NCI-H2107 (cell line): ENCODE measurements at places on chromosomes 5 and 9.

DNA sequence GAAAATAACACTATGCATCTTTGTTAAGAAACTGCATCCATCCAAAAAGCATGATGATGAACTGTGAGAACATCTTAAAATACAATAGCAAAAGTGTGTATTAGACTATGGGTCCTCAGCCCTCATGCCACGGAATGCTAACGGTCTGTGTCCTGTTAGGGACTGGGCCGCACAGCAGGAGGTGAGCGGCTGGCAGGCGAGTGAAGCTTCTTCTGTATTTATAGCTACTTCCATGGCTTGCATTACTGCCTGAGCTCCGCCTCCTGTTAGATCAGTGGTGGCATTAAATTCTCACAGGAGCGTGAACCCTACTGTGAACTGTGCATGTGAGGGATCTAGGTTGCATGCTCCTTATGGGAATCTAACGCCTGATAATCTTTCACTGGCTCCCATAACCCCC lies 129.8 kb downstream of the NXNL2 start:
- DNase-seq, result no peak

DNA sequence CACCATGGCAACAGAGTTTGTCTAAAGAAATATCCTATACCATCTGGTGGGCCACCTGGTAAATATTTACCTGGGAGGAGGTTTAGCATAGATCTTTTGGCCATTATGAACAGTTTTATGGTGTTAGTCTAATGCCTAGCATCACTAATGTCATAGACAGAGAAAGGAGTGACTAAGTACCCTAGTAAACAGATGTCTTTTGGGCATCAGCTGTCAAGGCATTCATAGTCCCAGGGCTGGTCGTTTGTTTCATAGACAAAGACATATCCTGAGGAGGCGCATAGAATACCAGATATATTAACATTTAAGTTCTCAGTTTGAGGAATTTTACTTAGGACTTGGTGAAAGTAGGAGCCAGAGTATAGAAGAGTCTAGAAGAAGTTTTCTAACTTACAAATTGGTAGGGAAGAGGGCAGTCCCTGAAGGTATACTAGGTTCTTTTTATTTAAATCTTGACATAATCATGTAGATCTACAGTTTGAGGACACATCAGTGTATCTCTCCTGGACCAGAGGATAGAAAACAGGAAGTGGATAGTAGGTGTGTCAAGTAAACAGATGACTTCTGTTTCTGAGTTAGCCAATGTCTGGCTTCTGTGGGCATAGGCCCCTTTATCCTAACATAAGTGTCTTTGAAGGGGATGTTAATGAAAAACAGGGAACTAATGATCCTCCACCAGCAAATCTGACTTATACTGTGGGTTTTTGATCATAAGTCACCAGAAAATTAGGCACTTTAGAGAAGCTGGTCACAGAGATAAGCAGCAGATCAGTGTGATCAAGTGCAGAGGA lies 105.0 kb upstream of the PRSS3 start:
- no peak for DNase-seq

- DNase-seq, result no peak
These were observed 38.1 kb downstream of the BASP1 start for GRCh38 chr5:17255471-17256021.

DNA sequence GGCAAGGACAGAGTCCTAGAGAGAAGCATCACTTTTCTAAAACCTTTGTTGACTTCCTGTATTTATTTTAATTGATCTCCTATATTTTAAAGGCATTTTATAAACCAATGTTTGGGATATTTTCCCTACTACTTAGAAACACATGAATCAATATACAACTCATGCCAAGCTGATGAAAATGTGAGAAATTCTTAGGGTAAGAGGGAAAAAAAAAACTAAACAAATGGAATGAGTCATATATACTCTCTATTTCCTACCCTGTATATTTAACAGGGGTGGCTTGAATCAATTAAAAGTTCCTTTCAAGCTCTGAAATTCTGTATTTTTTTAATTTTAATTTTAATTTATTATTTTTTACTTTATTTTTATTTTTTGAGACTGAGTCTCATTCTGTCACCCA lies 19.6 kb downstream of the BAAT start:
- no peak for DNase-seq

GRCh38 chr9:14616188-14616982 lies 76.8 kb downstream of the ZDHHC21 start:
- DNase-seq, result no peak

- no peak for DNase-seq
These were observed 1.5 kb downstream of the LCN10 start for GRCh38 chr9:136740971-136741882.

DNA sequence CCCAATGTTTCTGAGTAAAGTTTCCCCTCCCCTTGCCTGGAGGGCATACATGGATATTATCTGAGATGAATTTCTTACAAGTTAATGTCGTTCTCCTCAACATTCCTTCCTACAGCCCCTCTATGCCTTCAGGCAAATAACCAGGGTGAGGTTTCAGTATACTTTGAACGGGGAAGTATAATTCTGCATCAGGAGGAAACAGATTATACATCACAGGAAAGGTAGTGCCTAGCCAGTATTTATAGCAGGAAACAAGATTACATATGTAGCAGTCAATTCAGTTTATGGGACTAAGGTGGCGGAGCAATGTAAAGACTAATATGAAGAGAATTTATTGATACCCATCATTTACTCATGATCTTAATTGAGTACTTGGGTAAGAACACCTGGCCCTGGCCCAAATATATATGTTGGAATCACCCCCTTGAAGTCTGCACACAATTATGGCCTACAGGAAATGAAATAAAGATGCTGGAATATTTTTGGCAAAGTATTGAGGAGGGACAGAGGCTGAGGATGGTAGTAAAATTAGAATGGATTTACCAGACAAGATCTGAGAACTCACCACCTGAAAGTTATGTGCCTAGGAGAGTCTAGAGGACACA lies 661.1 kb downstream of the PTPRD start:
- no peak for DNase-seq

- no peak for DNase-seq
These were observed 4.1 kb downstream of the PTCD2 start for GRCh38 chr5:72324189-72324825.

DNA sequence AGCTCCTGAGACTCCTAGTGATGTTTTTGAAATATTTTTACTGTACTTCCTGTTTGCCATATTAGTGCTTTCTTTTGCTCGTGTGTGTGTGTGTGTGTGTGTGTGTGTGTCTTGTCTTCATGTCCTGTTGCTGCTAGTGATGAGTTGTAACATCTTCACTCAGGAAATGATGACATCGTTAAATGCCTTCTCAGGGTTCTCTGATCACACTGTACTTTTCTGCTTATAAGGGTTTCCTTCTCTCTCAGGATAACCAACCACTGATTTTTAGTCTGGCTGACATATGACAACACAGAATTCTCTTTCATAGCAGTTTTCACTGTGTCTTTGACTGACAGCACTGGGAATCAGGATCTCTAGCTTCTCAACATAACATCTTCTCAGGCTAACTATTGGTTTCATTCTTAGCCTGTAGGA lies 16.1 kb downstream of the SV2C start:
- DNase-seq, result no peak

GRCh38 chr9:79237861-79238260 lies 333.9 kb upstream of the TLE4 start:
- DNase-seq, result no peak

DNA sequence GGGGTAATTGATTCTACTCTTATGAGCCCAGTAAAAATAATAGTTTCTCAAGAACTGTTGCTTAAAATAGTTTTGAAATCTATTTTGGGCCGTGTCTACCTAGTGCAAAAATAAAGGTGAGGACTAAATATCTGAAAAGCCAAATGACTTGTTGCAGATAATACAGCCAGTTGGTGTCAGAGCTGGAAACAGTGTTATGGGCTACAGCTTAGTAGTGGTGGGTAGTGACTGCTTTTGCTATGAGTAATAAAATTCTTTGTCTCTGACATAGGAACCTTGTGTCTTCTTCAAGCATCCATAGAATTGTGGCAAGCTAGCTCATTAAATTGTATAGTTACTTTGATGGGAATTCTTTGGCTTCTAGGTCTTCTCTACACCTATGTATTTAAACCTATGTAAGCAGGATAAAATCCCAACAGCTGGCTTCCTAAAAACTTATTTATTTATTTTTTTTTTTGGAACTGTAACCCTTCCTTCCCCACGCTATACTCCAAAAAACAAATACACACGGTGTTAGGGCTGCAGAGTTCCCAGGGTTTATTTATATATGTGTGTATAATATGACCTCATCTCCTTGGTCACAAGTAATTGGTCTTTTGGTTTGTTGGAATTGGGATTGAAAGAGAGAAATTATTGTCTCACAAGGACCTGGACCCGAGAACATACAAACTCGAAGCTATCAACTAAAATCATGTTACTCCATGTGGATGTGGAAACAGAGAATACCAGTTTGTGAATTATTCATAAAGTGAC lies 138.0 kb downstream of the NUDT12 start:
- DNase-seq, result no peak

- DNase-seq, result no peak
These were observed 37.4 kb upstream of the SLC44A1 start for GRCh38 chr9:105206821-105207699.

- no peak for DNase-seq
These were observed 142.9 kb upstream of the MSX2 start for GRCh38 chr5:174581479-174581878.

DNA sequence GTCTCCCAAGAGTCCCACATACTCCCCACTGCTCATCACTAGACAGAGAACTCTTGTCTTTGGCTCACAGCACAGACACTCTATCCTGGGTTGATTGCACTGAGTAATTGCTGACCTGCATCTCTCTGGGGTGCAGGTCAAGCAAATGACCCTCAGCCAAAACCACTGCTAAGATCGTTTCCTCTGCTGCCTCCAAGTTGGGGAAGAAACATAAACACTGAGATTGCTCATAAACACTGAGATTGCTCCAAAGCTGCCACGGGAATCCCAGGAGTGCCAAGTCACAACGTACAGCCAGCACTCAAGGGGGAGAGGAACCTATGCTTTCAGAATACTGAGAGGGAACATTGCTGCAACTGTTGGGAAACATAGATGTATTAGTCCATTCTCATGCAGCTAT lies 1402.1 kb upstream of the ACO1 start:
- no peak for DNase-seq

GRCh38 chr5:91486638-91487037 lies 103.5 kb upstream of the ARRDC3 start:
- no peak for DNase-seq

DNA sequence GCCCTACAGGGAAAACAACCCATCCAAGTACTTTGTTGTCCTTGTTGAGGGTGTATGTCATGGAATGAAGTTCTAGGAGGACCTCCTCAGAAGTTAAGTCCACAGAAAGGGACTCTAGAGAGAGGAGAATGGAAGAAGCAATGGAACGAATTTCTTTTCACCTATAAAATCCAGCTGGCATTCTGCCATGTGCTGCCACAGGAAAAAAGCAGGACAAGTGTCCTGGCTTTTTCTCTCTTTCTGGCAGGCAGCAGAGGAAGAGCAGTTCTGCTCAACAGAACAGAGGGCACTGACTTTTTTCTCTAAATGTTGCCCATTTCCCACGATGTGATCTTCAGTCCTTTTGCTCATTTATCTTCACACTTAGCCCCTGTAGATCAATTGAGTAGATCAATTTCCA lies 240.8 kb downstream of the MCTP1 start:
- DNase-seq, result no peak

- DNase-seq, result no peak
These were observed 207.0 kb downstream of the AOPEP start for GRCh38 chr9:94933511-94933828.

DNA sequence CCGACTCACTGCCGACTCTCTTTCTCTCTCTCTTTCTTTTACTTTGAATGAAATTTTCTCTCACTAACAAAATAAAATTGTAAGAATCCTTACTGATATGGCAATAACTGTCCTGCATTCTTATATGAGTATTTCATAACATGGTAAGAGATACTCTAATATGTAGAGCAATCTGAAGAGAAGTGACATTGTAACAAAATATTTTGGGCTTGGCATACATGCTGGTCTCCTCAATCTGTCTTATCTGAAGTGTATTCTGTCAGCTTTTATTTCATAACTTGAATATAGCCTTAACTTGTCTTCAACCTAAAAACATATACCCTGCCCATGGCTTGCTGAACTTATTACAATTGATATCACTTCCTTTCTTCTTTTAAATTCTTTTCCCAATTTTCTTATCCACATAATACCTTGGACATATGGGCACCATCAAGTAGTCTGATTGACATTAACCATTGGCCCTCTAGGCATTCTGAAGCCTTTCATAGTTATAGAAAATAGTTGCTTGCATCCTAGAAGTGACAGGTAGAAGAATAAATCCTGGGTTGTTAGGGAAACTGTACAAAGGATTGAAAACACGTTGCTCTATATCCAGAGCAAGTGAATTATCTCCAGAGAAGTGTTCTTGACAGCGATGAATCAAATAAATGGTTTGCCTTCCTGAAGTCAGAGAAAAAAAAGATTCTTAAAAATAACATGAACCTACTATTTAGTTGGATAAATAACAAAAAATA lies 537.6 kb upstream of the TYRP1 start:
- no peak for DNase-seq

GRCh38 chr9:70593241-70593640 lies 178.8 kb upstream of the KLF9 start:
- no peak for DNase-seq

DNA sequence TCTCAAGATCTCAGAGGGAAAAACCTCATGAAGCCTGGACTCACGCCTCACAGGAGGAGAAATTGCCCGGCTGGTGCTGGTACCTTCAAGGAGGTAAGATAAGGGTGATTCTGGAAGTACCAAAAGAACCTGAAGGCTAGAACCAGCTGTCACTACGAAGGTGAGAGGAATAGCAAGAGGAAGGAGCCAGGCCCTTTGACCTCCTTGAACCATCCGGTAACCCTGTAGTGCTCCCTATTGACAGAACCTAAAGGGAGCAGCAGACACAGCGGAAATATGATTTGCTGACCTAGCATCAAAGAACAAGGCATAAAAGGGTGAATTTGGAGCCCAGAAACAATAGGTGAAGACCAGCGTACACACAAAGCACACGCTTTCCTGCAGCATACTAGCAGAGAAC lies 92.2 kb downstream of the DOCK8 start:
- DNase-seq, result no peak

GRCh38 chr5:89668821-89669220 lies 740.7 kb downstream of the CETN3 start:
- DNase-seq, result no peak

DNA sequence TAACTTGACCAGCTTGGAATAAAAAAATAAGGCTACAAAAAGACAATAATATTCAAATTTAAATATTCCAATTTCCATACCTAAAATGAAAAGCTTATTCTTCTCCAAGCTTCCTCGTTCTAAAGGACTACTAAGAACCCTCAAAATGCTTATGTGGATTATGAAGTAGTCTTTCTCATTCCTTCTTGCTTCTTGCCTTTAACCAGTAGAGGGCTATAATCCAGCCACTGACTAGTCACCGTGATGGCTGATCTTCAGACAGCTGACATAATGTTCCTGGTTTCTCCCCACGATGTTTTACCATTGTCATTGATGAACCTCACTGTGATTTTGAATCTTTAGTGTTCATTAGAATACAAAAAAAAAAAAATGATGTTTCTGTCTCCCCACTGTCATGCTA lies 515.3 kb downstream of the TLE1 start:
- DNase-seq, result no peak

GRCh38 chr5:79171635-79172245 lies 60.1 kb downstream of the BHMT start:
- no peak for DNase-seq

- no peak for DNase-seq
These were observed 1.9 kb downstream of the SPTAN1 start for GRCh38 chr9:128554155-128554862.

- DNase-seq, result no peak
These were observed 41.9 kb downstream of the SLC22A5 start for GRCh38 chr5:132411304-132412013.
